Activated CD8-positive, alpha-beta T cell treated with anti-CD3 and anti-CD28 coated beads, Interleukin-2, amount 10 ng/mL, durations not matched to agents 7 days and 5 days (primary cell): ENCODE measurements at places on chromosomes 1 and 21.

- H3K27ac ChIP-seq: no peak overlapping the region
- H3K27me3 ChIP-seq: no peaks in the 10 kb centered on the region
- DNase-seq: no peak
- no peaks in the 10 kb centered on the region for H3K36me3 ChIP-seq
Observed at GRCh38 chr1:187185389-187185788, 356.6 kb downstream of the PLA2G4A start.

- no peaks in the 10 kb centered on the region for H3K36me3 ChIP-seq
- no peaks in the 10 kb centered on the region for H3K4me1 ChIP-seq
- no peak for DNase-seq
- no peak overlapping the region for H3K4me3 ChIP-seq
- no peak overlapping the region for H3K27ac ChIP-seq
Observed at GRCh38 chr1:47913225-47913823, 83.9 kb downstream of the TRABD2B start.

GRCh38 chr1:27967884-27968466 is 8.2 kb downstream of the XKR8 start:
- no peak overlapping the region for H3K4me3 ChIP-seq
- no peak overlapping the region for H3K27ac ChIP-seq
- H3K27me3 ChIP-seq: no peaks in the 10 kb centered on the region
- H3K4me1 ChIP-seq: peaks cover 19% of the 10 kb centered on the region
- no peak for DNase-seq
- H3K36me3 ChIP-seq: peaks cover 26% of the 10 kb centered on the region

DNA sequence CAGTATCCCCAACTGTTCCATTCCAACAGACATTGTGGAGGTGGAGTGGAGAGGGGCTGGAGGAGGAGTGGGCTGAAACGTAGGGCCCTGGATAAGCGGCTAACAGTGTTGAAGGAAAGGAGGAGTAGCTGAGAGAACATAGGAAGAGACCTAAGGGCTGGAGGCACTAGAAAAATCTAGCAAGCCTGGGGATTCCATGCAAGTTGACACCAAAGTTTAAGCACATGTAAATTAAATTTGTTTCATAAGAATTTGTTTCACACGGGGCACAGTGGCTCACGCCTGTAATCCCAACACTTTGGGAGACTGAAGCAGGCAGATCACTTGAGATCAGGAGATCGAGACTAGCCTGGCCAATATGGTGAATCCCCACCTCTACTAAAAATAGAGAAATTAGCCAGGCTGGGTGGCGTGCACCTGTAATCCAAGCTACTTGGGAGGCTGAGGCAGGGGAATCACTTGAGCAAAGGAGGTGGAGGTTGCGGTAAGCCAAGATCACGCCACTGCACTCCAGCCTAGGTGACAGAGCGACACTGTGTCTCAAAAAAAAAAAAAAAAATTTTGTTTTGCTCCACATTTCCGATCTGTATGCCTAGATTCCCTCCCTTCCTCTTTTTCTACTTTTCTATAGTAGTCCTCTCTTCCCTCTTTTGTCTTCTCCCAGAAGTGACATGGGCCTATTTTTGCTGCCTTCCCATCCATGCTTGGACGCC is 530 bp upstream of the CD244 start:
- peaks cover 13% of the 10 kb centered on the region for H3K36me3 ChIP-seq
- H3K27ac ChIP-seq: peak overlapping the region; percentile 90
- peaks cover 59% of the 10 kb centered on the region for H3K4me1 ChIP-seq
- no peak for DNase-seq
- H3K4me3 ChIP-seq: peak overlapping the region; percentile 78

DNA sequence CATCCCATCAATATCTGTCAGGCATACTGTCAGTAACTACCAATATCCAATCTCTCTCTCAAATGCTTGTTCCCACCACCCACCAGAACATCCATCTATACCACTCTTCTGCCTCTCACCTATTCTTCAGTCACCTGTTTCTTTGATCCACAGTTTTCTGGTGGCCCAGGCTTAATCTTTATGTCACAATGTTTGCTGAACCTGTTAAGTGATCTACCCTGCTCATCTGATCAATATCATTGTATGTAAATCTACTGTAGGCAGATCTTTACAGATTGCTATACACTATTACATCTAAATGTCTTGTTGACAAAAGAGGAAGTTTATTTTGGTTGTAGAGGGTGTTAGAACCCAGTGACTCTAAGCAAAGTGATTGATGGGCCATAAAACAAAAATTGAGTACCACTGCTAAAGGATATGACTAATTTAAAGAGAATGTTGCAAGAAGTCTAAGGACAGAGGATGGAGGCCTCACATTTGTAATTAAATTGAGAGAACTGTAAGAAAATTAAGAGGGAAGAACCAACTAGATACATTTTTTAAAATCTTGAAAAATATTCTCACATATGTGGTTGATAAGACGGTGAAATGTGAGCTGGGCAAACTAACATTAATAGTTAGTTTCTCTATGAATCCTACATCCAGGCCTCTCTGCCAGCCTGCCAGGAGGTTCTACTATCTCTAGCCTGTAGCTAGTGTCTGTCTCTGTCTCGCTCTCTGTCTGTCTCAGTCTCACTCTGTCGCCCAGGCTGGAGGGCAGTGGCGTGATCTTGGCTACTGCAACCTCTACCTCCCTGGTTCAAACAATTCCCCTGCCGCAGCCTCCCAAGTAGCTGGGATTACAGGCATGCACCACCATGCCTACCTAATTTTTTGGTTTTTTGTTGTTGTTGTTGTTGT is 34.1 kb downstream of the EGLN1 start:
- peaks cover 23% of the 10 kb centered on the region for H3K4me1 ChIP-seq
- H3K36me3 ChIP-seq: peaks cover 17% of the 10 kb centered on the region
- peak overlapping the region; percentile 15 for H3K27ac ChIP-seq
- no peaks in the 10 kb centered on the region for H3K27me3 ChIP-seq

GRCh38 chr1:94739521-94740061 is 80.6 kb upstream of the SLC44A3 start:
- H3K27ac ChIP-seq: no peak overlapping the region
- DNase-seq: no peak
- peaks cover 3% of the 10 kb centered on the region for H3K27me3 ChIP-seq
- H3K4me1 ChIP-seq: peaks cover 8% of the 10 kb centered on the region

- no peak overlapping the region for H3K4me3 ChIP-seq
- no peak overlapping the region for H3K27ac ChIP-seq
- DNase-seq: no peak
Observed at GRCh38 chr21:42120903-42121535, 49.9 kb downstream of the UMODL1 start.

DNA sequence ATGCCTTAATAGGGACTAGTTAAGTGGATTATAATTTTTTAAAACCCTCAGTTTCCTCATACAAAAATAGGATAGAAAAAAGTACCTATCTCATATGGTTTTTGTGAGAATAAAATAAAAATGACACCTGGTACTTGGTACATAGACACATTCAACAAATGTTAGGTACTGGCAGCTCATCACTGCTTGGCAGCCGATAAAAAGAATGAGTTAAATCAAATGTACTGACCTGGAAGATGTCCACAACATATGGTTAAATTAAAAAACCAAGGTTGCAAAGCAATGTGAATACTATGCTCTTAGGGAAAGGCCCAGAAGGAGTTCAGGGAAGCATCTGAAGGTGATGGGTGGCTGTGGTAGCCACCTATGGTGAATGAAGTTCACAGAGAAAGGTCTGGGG is 64.9 kb upstream of the SMYD2 start:
- no peak for DNase-seq
- no peaks in the 10 kb centered on the region for H3K4me1 ChIP-seq
- H3K36me3 ChIP-seq: no peaks in the 10 kb centered on the region
- peaks cover 34% of the 10 kb centered on the region for H3K27me3 ChIP-seq
- no peak overlapping the region for H3K4me3 ChIP-seq

DNA sequence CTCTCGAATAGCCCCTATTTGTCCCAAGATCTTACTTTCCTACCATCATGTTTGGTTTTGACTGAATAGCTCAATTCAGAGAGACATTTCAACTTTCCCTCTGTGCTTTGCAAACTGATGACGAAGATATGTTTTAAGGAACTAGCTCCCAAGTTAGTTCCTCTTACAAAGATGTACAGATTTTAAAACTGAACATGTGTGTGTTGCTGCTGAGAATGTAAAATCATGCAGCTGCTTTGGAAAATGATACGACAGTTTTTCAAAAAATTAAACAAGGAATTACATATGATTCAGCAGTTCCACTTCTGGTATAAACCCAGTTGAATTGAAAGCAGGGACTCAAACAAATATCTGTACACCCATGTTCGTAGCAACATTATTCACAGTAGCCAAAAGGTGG is 33.6 kb downstream of the KIF26B start:
- no peak for DNase-seq
- H3K36me3 ChIP-seq: no peaks in the 10 kb centered on the region
- H3K4me1 ChIP-seq: no peaks in the 10 kb centered on the region

GRCh38 chr1:155191904-155192303 is 15.8 kb downstream of the THBS3 start:
- DNase-seq: no peak
- peak overlapping the region; percentile 64 for H3K4me3 ChIP-seq
- H3K36me3 ChIP-seq: no peaks in the 10 kb centered on the region
- peaks cover 49% of the 10 kb centered on the region for H3K4me1 ChIP-seq
- H3K27me3 ChIP-seq: no peaks in the 10 kb centered on the region

- H3K36me3 ChIP-seq: no peaks in the 10 kb centered on the region
- peaks cover 41% of the 10 kb centered on the region for H3K27me3 ChIP-seq
Observed at GRCh38 chr1:186207391-186208085, 167.5 kb downstream of the TPR start.

DNA sequence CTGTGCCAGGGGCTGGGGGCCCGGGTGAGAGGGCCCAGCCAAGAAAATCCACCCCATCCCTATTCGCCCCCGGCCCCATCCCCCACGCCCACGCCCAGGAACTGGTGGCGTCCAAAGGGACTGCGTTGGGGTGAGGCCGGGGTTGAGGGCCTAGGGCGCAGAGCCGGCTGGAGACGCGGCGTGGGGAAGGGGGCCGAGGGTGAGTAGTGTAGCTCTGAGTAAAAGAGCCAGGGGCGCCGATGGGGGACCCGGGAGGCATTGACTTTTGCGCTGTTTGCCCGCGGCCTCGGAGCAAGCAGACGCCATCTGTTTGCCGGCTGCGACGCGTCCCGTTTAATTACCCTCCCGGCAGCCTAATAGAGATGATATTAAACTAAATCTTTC is 3.5 kb upstream of the DMRTA2 start:
- H3K27me3 ChIP-seq: peaks cover 89% of the 10 kb centered on the region
- H3K4me3 ChIP-seq: no peak overlapping the region
- DNase-seq: no peak
- H3K4me1 ChIP-seq: peaks cover 59% of the 10 kb centered on the region
- H3K27ac ChIP-seq: no peak overlapping the region

- no peak for DNase-seq
- H3K4me1 ChIP-seq: peaks cover 41% of the 10 kb centered on the region
- no peak overlapping the region for H3K27ac ChIP-seq
- H3K27me3 ChIP-seq: no peaks in the 10 kb centered on the region
- peaks cover 78% of the 10 kb centered on the region for H3K36me3 ChIP-seq
Observed at GRCh38 chr1:156476501-156477298, 23.9 kb downstream of the MEF2D start.

DNA sequence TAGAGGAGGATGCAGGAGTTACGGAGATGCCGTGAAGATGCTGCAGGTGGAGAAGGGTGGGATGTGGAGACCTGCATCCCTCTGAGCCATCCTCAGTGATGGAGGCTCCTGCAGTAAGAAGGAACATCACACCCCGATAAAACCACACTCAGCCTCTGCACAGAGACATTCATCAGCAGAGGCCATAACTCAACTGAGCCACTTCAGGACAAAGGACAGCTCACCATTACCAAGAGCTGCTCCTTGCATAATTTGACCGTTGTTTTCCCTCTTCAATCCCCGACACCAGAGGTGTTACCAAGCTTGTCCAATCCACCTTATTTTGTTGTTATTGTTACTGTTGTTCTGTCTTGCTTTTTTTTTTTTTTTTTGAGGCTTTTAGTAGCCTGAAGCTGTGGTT is 543.9 kb downstream of the AJAP1 start:
- H3K27me3 ChIP-seq: no peaks in the 10 kb centered on the region
- no peaks in the 10 kb centered on the region for H3K4me1 ChIP-seq
- no peaks in the 10 kb centered on the region for H3K36me3 ChIP-seq
- H3K4me3 ChIP-seq: no peak overlapping the region
- H3K27ac ChIP-seq: no peak overlapping the region

DNA sequence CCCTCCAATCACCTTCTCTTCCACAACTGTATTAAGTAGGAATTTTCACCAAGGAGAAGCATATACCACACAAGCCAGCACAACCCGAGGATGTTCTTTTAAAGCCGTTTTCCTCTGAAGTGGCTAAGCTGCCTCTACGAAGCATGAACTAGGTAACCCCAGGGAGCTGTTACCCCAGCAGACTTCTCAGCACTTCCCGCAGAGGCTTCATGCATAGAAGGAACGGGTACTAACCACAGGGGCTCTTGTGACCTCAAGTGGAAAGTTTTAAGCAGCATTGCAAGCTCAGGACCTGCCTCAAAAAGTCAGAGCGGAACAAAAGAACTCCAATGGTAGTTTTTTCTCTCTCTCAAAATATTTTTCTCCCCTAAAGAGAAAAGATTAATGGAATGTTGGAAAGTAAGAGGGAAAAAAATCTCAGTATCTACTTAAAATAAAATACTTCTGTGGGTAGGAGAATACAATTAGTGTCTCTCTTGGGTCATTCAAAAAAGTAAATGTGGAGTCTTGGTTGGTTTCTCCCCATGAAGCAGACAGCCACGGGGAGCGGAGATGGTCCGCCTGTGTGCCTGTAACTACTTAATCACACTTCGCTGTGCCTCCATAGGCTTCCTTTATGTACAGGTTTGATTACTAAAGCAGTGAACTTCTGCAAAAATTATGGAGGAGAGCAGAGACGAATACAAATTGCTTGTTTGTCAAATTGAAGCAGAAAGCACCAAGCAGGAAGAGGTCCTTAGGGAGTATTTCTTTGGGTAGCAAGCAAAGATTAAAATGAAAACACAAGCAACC is 40.9 kb downstream of the STX6 start:
- DNase-seq: peak; percentile 72
- H3K27ac ChIP-seq: peak overlapping the region; percentile 81
- peaks cover 24% of the 10 kb centered on the region for H3K4me1 ChIP-seq
- peaks cover 63% of the 10 kb centered on the region for H3K36me3 ChIP-seq
- H3K27me3 ChIP-seq: no peaks in the 10 kb centered on the region

GRCh38 chr1:183622884-183623785 is 12.4 kb downstream of the ARPC5 start:
- peak; percentile 72 for DNase-seq
- no peak overlapping the region for H3K27ac ChIP-seq
- H3K27me3 ChIP-seq: no peaks in the 10 kb centered on the region
- H3K4me1 ChIP-seq: peaks cover 15% of the 10 kb centered on the region

- H3K27me3 ChIP-seq: no peaks in the 10 kb centered on the region
- H3K27ac ChIP-seq: no peak overlapping the region
- H3K4me3 ChIP-seq: no peak overlapping the region
- H3K4me1 ChIP-seq: peaks cover 17% of the 10 kb centered on the region
- peak; percentile 35 for DNase-seq
Observed at GRCh38 chr1:103514920-103515503, 10.5 kb upstream of the RNPC3 start.

- H3K4me3 ChIP-seq: no peak overlapping the region
- H3K27ac ChIP-seq: no peak overlapping the region
- peaks cover 40% of the 10 kb centered on the region for H3K36me3 ChIP-seq
Observed at GRCh38 chr1:145947551-145947950, 10.3 kb downstream of the LIX1L start.

GRCh38 chr1:9331558-9332346 is 39.1 kb downstream of the SPSB1 start:
- DNase-seq: no peak
- no peak overlapping the region for H3K4me3 ChIP-seq
- H3K27me3 ChIP-seq: no peaks in the 10 kb centered on the region
- H3K36me3 ChIP-seq: no peaks in the 10 kb centered on the region
